Activated naive CD8-positive, alpha-beta T cell treated with anti-CD3 and anti-CD28 coated beads, Interleukin-2, amount 10 ng/mL, durations not matched to agents 7 days and 5 days (primary cell): ENCODE measurements at places on chromosomes 5 and 9. TPM values are rescaled to one million over a fixed set of nuclear protein-coding genes. Genes with fewer than 3 reads are reported as not detected.

Gene GFI1B
- not detected for total RNA-seq

Gene TNFSF8
- 56.4 TPM for total RNA-seq

Gene LRRC14B
- total RNA-seq = 0.44 TPM

Gene INSL6
- total RNA-seq = not detected

Gene ANKRD34B
- not detected for total RNA-seq

DNA sequence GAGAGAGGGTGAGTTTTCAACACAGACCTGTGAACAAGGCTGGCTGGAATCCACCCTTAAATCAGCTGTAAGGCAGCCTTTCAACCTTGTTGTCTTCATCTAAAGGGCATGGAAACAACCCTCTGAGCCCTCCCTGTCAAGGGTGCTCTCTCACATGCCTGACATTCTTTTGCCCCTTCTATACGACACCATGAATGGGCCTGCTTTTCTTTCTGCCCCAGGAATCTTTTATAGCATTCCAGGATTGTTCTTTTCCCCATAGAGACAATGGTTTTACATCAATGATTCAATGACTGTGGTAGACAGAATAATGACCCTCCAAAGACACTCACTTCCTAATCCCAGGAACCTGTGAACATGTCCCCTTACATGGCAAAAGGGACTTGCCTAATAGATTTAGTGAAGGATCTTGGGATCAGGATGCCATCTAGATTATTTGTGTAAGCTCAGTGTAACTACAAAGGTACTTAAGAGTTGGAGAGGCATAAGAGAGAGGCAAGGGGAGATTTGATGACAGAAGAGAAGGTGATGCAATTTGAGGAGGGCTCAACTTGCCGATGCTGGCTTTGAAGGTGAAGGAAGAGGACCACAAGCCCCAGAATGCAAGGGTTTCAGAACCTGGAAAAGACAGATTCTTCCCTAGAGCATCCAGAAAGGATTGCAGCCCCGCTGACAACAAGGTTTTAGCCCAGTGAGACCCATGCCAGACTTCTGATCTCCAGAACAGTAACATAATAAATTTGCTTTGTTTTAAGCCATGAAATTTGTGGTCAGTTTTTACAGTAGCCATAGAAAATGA lies 29.2 kb upstream of the HMHB1 start:
- no peak for DNase-seq

GRCh38 chr5:21452449-21452848 lies 1400.7 kb downstream of the CDH12 start:
- DNase-seq = no peak
